ENCODE measurements at places on chromosomes 3 and 15.

GRCh38 chr15:50740955-50741354 is 24.6 kb downstream of the SPPL2A start:
- no peak for DNase-seq

- no peak for DNase-seq
Measured at GRCh38 chr3:25782938-25783660, at the start of gene NGLY1. Gene NGLY1, minus strand, starts transcription at chr3:25783443. Its CDS starts 53 bp downstream, at chr3:25783390.

DNA sequence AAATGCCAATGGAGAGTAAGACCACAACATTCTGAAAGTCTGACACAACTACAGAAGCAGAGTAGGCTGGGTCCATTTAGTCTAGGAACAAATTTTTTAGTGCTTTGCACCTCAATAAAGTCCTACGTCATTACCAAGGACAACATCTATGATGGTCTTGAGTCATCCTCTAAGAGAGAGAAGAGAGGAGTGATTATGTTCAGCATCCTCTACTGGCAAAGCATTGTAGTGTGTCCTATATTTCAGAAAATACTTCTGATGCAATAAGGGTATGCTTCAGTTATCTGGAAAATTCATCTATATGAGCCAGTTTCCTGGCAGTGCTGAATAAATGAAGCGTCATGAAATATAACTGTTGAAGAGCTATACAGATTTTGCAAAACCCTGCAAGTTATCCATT is 95.6 kb downstream of the P2RY1 start:
- DNase-seq = no peak

DNA sequence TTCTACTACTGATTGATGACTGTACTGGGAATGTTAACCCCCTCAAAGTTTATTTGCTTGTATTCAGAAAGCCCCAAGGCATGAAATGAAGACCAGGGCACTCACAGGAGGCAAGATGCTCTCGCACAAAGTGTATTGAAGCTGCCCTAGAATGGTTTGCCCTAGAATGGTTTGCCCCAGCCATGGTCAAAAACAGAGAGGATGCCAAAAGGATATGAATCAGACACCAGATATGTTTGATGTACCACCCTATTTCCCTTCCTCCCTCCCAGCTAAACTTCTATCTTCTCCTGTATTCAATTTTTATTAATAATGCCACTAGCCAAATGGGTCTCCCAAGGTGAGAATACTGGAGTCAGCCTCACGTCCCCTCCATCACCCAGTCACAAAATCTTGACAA is 101.3 kb downstream of the TMCO5A start:
- no peak for DNase-seq

DNA sequence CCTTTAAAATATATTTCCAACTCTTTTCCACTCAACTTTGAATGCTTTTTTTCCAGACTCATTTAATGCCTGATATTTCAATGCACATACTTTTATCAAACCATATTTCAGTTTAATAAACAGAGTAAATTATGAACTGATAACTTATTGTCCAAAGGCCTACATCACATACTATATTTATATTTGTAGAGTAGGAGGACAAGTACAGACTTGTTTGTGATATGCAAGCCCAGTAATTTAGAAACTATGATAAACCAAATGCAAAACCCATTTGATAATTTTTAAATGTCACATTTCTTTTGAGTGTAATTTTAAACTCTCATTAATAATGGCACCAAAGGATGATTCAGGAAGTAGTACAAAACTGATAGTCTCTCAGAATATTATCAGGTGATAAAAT is 3.3 kb downstream of the RFX7 start:
- no peak for DNase-seq

DNA sequence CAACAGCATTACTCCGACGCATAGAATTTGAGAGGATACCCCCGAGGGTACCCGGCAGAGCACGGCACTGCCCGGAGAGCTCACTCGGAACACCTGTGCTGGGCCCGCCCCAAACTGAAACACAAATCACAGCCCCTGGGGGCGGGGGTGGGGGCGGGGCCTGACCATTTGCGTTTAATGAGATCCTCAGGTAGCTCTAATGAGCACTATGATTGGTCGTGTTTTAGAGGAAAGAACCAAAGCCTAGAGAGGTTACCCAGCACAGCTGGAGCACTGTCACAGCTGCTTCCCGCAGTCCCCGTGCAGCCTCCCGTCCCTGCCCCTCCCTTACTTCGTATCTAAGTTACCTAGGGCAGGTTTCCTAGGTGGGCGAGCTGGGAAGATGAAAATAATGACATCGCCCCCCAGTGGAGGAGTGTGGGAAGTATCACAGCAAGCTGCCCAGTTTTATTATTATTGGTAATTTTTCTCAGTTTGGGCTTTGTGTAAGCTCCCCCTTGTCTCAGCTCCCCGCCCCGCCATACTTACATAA is 187.1 kb downstream of the PDE8A start:
- no peak for DNase-seq

GRCh38 chr3:171874879-171875278 is 31.7 kb downstream of the TMEM212 start:
- no peak for DNase-seq

All from cortex of kidney (tissue), 1 donor.